ENCODE measurements at places on chromosomes 1 and 21.

DNA sequence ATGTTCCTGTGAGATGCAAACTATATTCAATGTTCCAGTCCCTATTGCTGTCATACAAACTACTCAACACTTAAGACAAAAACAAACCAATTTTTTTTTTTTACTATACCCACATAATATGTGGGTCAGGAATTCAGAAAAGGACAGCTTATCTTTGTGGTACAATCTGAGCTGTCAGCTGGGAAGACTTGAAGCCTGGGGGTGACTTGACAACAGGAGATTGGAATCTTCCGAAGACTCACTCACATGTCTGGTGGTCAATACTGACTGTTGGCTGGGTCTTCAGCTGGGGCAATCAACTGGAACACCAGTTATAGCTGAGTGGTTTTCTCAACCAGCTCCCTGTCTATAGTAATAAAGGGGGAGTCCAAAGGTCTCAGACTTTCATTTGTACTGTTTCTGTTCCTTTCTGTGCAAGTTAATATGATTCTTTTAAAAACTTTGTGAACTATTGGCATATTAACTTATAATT, 81.7 kb upstream of the ATP1B1 start:
- DNase-seq: no peak

- no peak for DNase-seq
Measured at GRCh38 chr21:26405735-26406361, 167.2 kb downstream of the CYYR1 start.

DNA sequence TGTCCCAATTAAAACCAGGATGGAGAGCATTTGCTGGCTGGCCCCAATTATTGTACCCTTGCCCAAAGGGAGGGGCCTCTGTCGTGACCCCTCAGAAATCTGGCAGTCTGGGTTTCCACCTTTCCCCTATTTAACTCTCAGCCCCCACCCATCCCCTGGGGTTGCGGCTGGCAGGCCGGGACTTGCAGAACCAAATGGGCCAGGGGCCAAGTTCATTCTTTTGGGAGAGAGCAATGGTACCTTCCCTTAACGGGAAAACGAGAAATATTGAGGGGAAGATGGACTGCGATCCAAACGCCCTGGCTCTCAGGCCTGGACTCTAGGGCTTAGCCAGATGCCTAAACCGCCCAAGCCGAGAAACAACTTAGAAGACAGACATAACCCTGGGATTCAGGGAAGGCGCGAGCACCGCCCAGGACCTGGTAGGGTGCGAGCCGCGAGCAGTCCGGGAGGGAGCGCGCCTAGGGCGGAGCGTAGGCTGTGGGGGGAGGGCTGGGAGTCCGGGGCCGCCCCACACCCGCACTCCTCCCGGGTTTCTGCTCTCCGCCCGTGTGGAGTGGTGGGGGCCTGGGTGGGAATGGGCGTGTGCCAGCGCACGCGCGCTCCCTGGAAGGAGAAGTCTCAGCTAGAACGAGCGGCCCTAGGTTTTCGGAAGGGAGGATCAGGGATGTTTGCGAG, at the start of gene SLC27A3:
Gene SLC27A3 (plus strand): TSS at position 628 of the 678 bp plus-strand sequence. CDS start 91 bp downstream, outside the sequence.
- DNase-seq: no peak

DNA sequence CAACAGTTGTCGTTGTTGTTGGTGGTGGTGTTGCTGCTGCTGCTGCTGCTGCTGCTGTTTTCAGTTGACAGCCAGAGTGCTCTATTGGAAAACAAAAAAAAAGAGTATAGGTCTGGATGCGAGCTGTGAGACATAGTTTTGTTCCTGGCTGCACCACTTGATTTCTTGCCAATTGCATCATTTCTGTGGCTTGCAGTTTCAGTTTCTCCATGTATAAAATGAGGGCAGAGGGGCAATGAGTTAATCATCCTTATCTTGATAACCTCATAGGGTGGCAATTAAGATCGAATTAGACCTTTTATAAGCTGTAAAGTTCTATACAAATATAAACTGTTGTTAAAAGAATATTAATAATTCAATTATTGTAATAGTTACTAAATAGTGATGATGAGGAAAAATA, 156.7 kb downstream of the DMRTA2 start:
- DNase-seq: no peak

DNA sequence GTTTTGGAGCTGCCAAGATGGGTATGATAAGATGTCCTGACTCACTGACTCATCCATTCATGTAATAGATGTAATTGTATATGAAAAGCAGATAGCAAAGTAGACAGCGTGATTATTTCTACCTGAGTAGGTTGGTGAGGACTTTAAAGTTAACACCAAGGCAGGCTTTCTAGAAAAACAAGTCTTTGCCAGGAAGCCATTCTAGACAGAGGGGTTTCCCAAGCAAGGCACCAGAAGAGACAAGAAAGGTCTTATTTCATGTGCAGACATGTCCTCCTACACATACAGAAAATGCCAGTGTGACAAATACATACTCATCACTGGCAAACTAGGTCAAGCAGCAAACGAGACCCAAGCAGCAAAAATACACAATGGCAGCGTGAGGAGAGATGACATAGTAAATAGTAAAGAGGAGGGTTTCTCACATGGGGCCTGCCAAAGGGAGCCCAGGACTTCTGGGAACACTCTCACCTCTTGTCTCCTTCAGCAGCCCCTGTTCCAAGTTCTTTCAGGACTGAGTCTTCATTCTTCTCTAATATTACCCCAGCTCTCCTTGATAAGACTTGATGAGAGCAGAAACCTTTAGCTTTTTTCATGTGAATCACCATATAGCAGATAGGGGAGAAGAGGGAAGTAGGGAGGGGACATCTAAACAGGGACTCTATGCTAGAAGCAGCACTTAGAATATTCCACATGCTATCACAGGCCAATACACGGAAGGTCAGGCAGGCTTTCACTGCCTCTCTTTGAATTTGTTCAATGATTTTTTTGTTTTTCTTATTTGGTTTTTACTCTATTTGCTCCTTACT, 114.6 kb upstream of the ATP1B1 start:
- no peak for DNase-seq

- DNase-seq: no peak
Measured at GRCh38 chr1:67274623-67275325, 32.9 kb upstream of the IL12RB2 start.

DNA sequence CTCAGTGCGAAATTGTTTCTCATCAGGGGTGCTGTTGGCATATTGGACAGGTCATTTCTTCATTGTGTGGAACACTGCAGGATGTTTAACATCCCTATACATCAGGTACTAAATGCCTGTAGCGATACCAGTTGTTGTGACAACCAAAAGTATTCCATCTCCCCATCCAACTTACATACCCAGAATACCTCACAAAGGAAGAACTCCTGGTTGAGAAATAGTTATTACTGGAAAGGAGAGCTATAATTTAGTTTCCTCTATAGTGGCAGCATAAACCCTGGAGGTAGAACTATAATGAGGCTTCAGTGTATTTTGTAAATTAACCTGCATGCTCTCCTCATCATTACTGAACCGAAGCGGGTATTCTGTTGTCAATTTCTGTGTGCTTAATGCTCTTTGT, 45.1 kb downstream of the IVNS1ABP start:
- no peak for DNase-seq

GRCh38 chr1:171420810-171421209, 64.5 kb upstream of the PRRC2C start:
- DNase-seq: no peak

GRCh38 chr1:26894263-26894662, 4.2 kb upstream of the GPN2 start:
- no peak for DNase-seq

DNA sequence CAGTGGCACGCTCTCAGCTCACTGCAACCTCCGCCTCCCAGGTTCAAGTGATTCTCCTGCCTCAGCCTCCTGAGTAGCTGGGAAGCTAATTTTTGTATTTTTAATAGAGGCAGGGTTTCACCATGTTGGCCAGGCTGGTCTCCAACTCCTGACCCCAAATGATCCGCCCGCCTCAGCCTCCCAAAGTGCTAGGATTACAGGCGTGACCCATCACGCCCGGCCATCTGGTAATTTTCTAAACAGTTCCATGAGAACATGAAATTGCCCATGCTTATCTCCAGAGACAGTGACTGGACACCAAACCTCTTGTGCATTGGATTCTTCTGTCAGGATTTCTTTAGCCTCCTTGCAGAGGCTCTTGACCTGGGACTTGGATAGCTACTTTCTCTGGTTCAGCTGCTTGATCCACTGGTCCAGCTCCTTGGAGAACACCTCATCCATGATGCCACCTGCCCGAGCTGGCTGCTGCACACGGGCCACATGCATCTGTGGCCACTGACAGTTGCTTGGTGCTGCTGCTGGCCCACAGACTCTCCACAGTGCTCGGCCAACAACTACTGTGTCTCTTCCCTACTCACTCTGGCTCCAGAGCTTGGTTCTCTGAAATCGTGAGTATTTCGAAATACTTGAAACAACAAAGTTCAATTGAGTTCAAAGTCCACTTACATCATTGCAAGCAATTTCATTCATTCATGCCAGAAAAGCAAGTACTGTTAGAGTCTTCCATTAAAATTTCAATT, 40.0 kb upstream of the CTPS1 start:
- DNase-seq: no peak

DNA sequence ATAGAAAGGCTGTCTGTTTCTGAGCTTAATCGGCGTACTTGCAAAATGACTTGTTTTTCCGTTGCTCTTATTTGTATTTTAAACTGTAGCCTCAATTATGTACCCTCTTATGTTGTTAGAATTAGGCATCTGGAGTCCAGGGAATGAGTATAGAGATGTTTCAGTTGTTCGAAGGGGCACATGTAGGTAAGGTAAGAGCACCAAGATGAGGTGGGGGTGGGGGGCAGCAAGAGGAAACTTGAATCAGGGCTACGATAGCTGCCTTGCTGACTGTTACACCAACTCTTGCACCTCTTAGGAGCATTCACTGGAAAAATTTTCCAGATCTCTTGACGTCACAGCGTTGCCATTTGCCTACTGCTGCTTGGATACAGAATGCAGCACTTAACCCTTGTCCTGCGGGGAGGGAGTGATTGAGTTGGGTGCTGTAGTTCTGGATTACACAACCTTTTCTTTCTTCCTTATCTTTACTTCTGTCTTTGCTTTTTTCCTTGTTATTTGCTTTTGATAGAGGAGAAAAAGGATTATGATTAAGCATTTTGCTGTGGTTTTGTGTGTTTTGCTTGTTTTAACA, 3.2 kb downstream of the ATP1B1 start:
- no peak for DNase-seq

GRCh38 chr21:45099571-45099970, 25.2 kb downstream of the ADARB1 start:
- no peak for DNase-seq

- no peak for DNase-seq
Measured at GRCh38 chr1:11180342-11180744, 8.8 kb upstream of the ANGPTL7 start.

GRCh38 chr1:216183007-216183406, 240.2 kb downstream of the USH2A start:
- no peak for DNase-seq

DNA sequence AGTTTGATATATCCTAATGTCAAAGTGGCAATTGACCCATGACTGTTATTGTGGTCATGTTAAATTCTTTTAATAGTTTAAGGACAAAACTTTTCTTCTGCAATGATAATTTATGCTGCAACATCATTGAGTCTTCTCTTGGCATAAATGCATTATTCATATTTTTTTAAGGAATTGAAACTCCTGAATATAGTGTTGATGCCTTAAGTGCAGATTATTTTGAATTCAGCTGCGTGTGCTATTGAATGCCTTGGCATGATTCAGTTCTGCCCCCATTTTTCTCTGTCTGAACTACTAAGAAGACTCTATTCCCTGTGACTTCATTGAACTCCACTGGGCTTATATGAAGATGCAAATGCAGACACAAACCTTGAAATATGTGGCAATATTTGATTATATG, 22.6 kb upstream of the NOS1AP start:
- DNase-seq: no peak

GRCh38 chr1:241551759-241552638, 19.8 kb downstream of the KMO start:
- DNase-seq: no peak

DNA sequence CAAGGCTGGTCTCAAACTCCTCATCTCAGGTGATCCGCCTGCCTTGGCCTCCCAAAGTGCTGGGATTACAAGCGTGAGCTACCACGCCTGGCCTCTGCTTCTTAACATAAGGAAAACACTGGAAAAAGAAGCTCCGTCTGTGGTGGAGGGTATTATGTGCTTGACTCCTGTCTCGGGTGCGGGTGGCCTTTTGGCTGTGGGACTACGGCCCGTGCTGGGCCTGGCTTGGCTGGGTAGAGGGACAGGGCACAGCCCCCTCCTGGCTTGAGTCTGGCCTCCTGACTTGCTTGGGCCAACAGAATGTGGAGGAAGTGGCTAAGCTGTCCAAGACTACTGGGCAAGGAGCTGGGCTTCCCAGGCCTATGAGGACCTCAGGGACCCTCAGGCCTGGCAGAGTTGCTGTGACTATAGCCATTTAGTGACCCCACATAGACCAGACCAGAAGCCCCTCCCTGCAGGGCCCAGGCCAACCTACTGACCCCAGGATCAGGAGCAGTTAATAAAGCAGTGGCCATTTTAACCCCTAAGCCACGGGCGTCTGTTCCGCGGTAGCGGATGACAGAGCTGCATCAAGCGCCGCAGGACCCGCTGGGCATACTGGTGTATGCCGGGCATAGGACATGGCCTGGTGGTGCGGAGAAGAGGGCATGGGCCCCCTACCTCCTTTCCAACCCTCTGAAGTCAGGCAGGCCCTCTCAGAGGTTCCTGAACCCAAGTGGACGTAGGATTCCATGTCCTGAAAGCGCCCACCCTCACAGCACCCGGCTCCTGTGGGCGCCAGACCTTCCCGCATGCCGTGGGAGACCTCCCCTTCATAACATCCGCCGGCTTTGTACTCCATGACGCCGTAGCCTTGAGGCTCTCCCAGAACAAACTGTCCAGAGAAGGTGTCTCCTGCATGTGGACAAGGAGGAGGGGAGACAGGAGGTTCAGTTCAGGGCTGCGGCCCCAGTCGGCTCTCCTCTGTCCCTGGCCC, 4.4 kb downstream of the MORN1 start:
- no peak for DNase-seq

DNA sequence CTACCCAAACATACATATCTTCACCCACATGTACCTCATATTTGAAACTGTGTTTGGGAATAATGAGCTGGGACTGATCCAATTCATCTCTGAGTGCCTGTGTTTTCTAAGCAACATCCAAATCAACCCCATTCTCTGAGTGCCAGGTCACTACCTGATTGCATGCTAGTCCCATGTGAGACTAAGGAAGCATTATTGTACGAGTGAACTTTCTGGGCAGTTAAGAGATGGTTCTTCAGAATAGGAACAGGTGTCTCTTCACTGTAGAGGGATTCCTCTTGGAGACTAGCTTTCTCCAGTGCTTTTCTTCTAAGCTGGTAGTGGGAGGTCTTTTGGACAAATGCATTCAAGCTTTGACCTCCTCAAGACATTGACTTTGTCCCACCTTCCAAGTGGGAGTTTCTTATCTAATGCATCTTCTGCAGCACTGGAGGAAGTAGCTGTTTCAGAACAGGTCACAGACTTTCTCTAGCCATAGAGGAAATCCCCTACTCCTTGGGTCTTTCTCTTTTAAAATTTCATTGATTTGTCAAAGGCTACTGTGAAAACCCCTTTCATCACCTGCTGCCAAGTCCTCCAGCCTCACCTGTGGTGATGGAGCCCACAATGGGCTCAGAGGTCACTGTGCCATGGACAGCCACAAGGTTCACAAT, 172.0 kb upstream of the KIAA0040 start:
- DNase-seq: no peak

- DNase-seq: no peak
Measured at GRCh38 chr21:39107739-39108138, 75.5 kb downstream of the PSMG1 start.

GRCh38 chr1:162256287-162256686, 120.4 kb downstream of the SPATA46 start:
- DNase-seq: no peak

Measured in mesenteric fat pad (tissue), 1 donor.